Thyroid gland (tissue), 4 donors: ENCODE measurements at places on chromosomes 1 and 21. TPM values are rescaled to one million over a fixed set of nuclear protein-coding genes. Genes with fewer than 3 reads are reported as not detected.
A peak's percentile ranks its signal among the peaks of the same experiment; 100 is the strongest.

The GNL2 gene
- total RNA-seq, result 37.7 TPM

The TMEM61 gene
- not detected for total RNA-seq

The CRP gene
- total RNA-seq, result not detected

The ESPN gene
- 0.67 TPM for total RNA-seq

The CR1 gene
- total RNA-seq, result 0.49 TPM

The OR10Z1 gene
- not detected for total RNA-seq

The USH2A gene
- total RNA-seq, result 2.0 TPM

- H3K27ac ChIP-seq, result no peak overlapping the region
- no peak overlapping the region for H3K4me3 ChIP-seq
- peaks cover 45% of the 10 kb centered on the region for H3K4me1 ChIP-seq
Observed at GRCh38 chr1:14949836-14950713, 203.5 kb upstream of the TMEM51 start.

GRCh38 chr1:154129391-154129970 lies 25.4 kb downstream of the NUP210L start:
- H3K36me3 ChIP-seq, result no peaks in the 10 kb centered on the region
- no peak for DNase-seq
- H3K4me1 ChIP-seq, result no peaks in the 10 kb centered on the region
- H3K4me3 ChIP-seq, result no peak overlapping the region
- H3K27ac ChIP-seq, result no peak overlapping the region
- H3K27me3 ChIP-seq, result no peaks in the 10 kb centered on the region

DNA sequence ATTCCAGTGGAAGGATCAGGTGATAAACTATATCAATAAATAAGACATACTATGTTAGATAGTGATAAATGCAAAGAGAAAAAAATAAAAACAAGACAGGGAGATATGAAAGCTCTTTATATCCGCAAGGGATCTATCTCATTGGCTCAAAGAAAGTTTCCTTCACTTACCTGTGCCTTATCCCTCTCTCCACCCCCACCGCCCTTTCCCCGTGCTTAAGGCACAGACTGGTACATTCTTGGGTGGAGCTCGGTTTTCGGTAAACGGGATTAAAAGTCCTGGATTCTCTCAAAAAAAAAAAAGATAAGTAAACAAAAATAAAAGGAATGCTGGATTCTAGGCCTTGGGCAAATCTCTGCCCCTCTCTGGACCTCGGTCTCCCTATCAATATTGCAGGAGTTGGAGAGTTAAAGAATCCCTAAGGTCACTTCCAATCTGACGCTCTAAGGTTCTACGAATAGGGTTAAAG lies 593 bp upstream of the DNAJC16 start:
- peak; percentile 61 for DNase-seq
- peaks cover 4% of the 10 kb centered on the region for H3K36me3 ChIP-seq
- peaks cover 35% of the 10 kb centered on the region for H3K4me1 ChIP-seq
- H3K27ac ChIP-seq, result peak overlapping the region; percentile 98
- H3K27me3 ChIP-seq, result no peaks in the 10 kb centered on the region

- H3K27me3 ChIP-seq, result no peaks in the 10 kb centered on the region
- H3K27ac ChIP-seq, result peak overlapping the region; percentile 86
- peaks cover 45% of the 10 kb centered on the region for H3K4me1 ChIP-seq
- peak; percentile 100 for DNase-seq
Observed at GRCh38 chr1:24018611-24019580, 38.8 kb upstream of the SRSF10 start.

DNA sequence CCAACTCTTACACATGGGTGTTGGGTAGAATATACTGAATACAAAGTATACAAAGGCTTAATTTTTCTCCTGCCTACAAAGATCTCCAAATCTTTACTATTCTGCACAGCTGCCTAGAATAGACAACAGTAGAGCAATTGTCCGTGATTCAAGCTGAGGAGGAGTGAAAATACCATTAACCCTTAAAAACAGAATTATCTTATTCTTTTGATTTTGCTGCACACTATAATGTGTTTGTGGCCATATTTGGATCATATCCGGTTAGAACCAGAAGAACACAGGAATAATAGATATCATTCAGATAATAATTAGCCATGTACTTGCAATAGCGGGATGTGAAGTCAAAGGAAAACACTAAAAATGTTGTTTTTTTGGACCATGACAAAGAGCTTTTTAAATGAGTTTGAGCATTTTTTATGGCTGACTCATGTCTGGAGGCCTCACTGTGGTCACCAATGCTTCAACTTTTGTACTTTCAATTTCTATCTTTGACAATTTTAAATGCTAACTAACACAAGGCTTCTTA lies 197.6 kb upstream of the FOXD3 start:
- H3K36me3 ChIP-seq, result no peaks in the 10 kb centered on the region
- H3K27me3 ChIP-seq, result no peaks in the 10 kb centered on the region
- H3K4me1 ChIP-seq, result peaks cover 10% of the 10 kb centered on the region
- no peak overlapping the region for H3K4me3 ChIP-seq
- H3K27ac ChIP-seq, result no peak overlapping the region

GRCh38 chr1:154801234-154802011 lies 68.7 kb downstream of the KCNN3 start:
- no peak overlapping the region for H3K4me3 ChIP-seq
- H3K27me3 ChIP-seq, result no peaks in the 10 kb centered on the region
- H3K27ac ChIP-seq, result no peak overlapping the region
- no peaks in the 10 kb centered on the region for H3K36me3 ChIP-seq
- no peak for DNase-seq
- no peaks in the 10 kb centered on the region for H3K4me1 ChIP-seq

DNA sequence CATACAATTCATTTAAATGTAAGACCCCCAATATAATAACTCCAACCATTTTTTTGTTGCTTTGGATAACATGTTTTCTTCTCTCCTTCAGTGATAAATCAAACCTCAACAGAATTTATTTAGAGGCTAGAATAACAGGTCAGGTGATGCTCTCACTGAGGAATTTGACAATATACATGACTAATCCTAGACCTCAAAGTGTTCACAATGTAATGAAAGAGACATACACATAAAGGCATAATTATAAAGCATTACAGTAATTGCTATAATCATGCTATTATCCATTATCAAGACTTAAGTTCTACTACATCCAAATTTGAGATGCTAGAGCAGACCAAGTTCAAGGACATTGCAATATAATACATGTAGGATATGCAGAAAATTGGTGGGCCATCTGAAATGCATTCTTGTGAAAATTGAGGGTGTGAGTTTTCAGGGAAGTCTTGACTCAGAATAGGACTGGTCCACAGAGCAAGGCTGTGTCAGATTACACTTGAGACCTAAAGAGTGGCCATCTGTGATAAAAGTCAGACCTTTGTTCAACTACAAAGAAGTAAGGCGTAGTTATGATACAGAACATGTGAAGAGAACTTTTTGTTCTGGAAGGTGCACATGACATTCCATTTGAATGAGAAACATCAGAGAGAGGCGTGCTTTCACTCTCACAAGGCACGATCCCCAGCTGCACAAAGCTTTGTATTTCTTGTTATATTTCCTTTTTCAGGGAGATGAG lies 45.5 kb downstream of the UTP25 start:
- DNase-seq, result no peak
- no peaks in the 10 kb centered on the region for H3K36me3 ChIP-seq
- H3K4me1 ChIP-seq, result peaks cover 7% of the 10 kb centered on the region
- H3K4me3 ChIP-seq, result no peak overlapping the region
- no peak overlapping the region for H3K27ac ChIP-seq

DNA sequence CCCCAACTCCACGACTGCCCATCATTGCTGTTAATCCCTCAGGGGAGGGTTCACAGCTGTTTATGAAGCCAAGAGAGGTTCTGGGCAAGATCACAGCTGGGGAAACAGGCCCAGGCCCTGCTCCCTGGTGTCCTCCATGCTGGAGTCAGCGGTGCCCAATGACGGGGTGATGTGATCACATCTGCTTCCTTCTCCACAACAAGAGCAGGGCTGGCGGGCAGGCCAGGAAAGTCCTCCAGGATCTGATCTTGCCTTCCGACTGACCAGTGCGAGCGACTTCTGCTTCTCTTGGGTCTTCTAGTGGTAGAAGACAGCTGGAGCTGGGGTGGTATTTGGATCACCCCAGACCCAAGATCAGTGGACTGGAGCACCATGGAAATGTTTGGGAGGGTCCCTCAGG lies 951 bp upstream of the LINGO4 start:
- no peak overlapping the region for H3K4me3 ChIP-seq
- no peak for DNase-seq
- H3K4me1 ChIP-seq, result no peaks in the 10 kb centered on the region
- H3K36me3 ChIP-seq, result no peaks in the 10 kb centered on the region
- no peak overlapping the region for H3K27ac ChIP-seq

GRCh38 chr21:41926117-41926806 lies 27.6 kb downstream of the C2CD2 start:
- peak overlapping the region; percentile 80 for H3K27ac ChIP-seq
- peak overlapping the region; percentile 19 for H3K4me3 ChIP-seq
- H3K27me3 ChIP-seq, result no peaks in the 10 kb centered on the region
- DNase-seq, result no peak

DNA sequence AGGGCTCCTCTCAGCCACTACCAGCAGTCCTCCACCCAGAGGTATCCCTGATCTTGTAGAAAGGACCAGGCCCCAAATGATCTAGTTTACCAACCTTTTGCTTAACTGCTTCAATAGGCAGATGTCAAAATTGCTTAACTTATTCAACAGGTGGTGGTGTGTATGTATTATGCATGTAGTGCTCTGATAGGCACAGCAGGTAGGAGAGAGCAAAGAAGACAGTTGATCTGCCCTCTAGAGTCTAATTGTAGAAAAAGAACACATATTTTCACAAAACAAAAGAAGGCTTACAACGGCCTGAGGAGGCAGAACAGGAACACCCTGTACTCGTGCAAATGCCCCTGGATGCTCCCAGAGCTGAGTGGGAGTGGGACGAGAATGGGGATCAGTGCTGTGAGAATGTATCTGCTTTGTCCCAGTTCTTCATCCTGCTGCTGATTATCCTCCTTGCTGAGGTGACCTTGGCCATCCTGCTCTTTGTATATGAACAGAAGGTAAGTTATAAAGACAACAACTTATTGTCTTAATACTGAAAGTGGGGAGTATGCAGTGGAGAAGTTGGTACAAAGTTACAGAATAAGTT lies 21.1 kb downstream of the CD53 start:
- no peak overlapping the region for H3K4me3 ChIP-seq
- H3K4me1 ChIP-seq, result no peaks in the 10 kb centered on the region
- DNase-seq, result no peak
- no peaks in the 10 kb centered on the region for H3K36me3 ChIP-seq
- H3K27me3 ChIP-seq, result no peaks in the 10 kb centered on the region

- no peak for DNase-seq
- H3K27ac ChIP-seq, result no peak overlapping the region
- H3K4me1 ChIP-seq, result peaks cover 2% of the 10 kb centered on the region
- H3K36me3 ChIP-seq, result no peaks in the 10 kb centered on the region
- no peaks in the 10 kb centered on the region for H3K27me3 ChIP-seq
Observed at GRCh38 chr1:204829133-204829825, 41.4 kb upstream of the NFASC start.

- H3K27ac ChIP-seq, result no peak overlapping the region
- H3K27me3 ChIP-seq, result no peaks in the 10 kb centered on the region
- H3K4me3 ChIP-seq, result no peak overlapping the region
- no peaks in the 10 kb centered on the region for H3K4me1 ChIP-seq
Observed at GRCh38 chr1:79133774-79134364, 127.3 kb upstream of the ADGRL4 start.

GRCh38 chr1:16925635-16926490 lies 4.1 kb downstream of the CROCC start:
- DNase-seq, result no peak
- no peaks in the 10 kb centered on the region for H3K36me3 ChIP-seq
- no peak overlapping the region for H3K4me3 ChIP-seq
- no peak overlapping the region for H3K27ac ChIP-seq
- no peaks in the 10 kb centered on the region for H3K27me3 ChIP-seq

- no peak overlapping the region for H3K27ac ChIP-seq
- H3K4me1 ChIP-seq, result no peaks in the 10 kb centered on the region
- H3K4me3 ChIP-seq, result no peak overlapping the region
Observed at GRCh38 chr1:40244138-40244744, 3.5 kb upstream of the TMCO2 start.

- H3K4me3 ChIP-seq, result peak overlapping the region; percentile 24
- no peaks in the 10 kb centered on the region for H3K36me3 ChIP-seq
- H3K27me3 ChIP-seq, result no peaks in the 10 kb centered on the region
Observed at GRCh38 chr1:87684713-87685205, 356.1 kb downstream of the LMO4 start.

- no peak for DNase-seq
- no peak overlapping the region for H3K27ac ChIP-seq
- H3K27me3 ChIP-seq, result no peaks in the 10 kb centered on the region
Observed at GRCh38 chr1:50989694-50990093, 19.6 kb downstream of the CDKN2C start.

DNA sequence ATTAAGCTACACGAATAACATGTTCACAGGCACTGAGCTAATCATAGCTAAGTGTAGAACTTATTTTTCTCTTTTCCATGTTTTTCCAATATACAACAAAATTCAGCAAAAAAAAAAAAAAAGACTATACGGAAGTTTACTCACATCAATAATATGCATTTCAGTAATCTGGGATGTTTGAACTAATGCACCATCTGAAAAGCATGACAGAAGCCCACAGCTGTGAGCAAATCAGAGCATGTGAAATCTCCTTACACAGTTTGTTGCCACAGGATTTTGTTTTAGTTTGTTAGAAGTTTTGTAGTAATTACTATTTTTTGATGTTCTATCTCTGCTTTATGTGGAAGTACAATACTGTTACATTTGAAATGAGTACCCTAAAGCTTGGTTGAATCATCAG lies 1051.7 kb downstream of the TTLL7 start:
- H3K27me3 ChIP-seq, result no peaks in the 10 kb centered on the region
- no peaks in the 10 kb centered on the region for H3K4me1 ChIP-seq
- no peak for DNase-seq
- no peak overlapping the region for H3K4me3 ChIP-seq

- H3K36me3 ChIP-seq, result no peaks in the 10 kb centered on the region
- H3K4me3 ChIP-seq, result peak overlapping the region; percentile 72
- H3K27ac ChIP-seq, result peak overlapping the region; percentile 97
- peaks cover 9% of the 10 kb centered on the region for H3K4me1 ChIP-seq
Observed at GRCh38 chr1:235503403-235504121, 690 bp downstream of the B3GALNT2 start.

GRCh38 chr21:36306872-36307534 lies 13.0 kb upstream of the MORC3 start:
- H3K4me1 ChIP-seq, result no peaks in the 10 kb centered on the region
- no peaks in the 10 kb centered on the region for H3K36me3 ChIP-seq
- no peak for DNase-seq
- H3K27ac ChIP-seq, result no peak overlapping the region
- no peak overlapping the region for H3K4me3 ChIP-seq
- no peaks in the 10 kb centered on the region for H3K27me3 ChIP-seq

- peak overlapping the region; percentile 71 for H3K27ac ChIP-seq
- H3K27me3 ChIP-seq, result no peaks in the 10 kb centered on the region
- no peak overlapping the region for H3K4me3 ChIP-seq
- H3K36me3 ChIP-seq, result no peaks in the 10 kb centered on the region
- H3K4me1 ChIP-seq, result peaks cover 75% of the 10 kb centered on the region
Observed at GRCh38 chr1:54273092-54273794, 73.3 kb downstream of the MRPL37 start.
